Bronchial epithelial cell (primary cell): ENCODE measurements at places on chromosomes 12 and 14.

DNA sequence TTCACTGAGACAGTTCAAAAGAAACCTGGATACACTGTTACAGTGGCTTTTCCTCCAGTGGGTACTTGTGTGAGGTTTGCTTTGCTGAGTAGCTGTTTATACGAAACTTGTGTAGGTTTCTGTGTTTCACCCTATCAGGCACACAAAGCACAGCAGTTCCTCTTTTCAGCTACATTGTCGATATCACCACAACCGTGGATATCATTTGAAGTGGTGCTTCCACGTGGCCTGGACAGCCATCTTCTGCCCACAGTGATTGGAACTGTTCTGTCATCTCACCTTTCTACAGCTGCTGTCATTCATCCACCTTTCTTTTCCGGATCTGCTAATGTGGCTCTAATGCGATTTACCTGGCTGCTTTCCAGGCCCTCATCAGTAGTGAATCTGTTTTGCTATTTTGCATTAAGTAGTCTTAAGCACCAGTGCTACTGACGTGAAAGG lies 368.8 kb downstream of the SYT1 start:
- no peak for DNase-seq

GRCh38 chr14:100391173-100391572 lies 68.0 kb downstream of the SLC25A47 start:
- DNase-seq = no peak

GRCh38 chr14:32252030-32252670 lies 49.1 kb upstream of the RNU6-8 start:
- peak; percentile 68 for DNase-seq

- DNase-seq = no peak
Observed at GRCh38 chr12:71721783-71722505, 32.7 kb upstream of the RAB21 start.

DNA sequence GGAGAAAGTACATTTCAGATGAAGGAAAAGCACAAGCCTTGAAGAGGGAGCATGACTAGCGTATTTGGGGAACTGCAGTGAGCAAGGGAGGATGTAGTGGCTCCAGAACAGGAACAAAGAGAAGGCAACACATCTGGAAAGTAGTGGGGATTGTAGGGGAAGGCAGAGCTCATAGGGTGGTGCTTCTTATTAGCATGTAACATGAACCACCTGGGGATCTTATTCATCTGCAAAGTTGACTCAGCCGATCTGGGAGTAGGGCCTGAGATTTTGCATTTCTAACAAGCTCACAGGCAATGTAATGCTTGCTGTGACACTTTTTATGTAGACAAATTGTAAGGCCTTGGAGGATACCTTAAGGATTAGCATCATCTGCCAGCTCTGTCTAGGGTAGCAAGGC lies 447.3 kb downstream of the NELL2 start:
- no peak for DNase-seq
